Naive thymus-derived CD4-positive, alpha-beta T cell (primary cell): ENCODE measurements at places on chromosomes 2 and 18. TPM values are rescaled to one million over a fixed set of nuclear protein-coding genes. Genes with fewer than 3 reads are reported as not detected.

Gene RAMP1
- not detected for total RNA-seq

DNA sequence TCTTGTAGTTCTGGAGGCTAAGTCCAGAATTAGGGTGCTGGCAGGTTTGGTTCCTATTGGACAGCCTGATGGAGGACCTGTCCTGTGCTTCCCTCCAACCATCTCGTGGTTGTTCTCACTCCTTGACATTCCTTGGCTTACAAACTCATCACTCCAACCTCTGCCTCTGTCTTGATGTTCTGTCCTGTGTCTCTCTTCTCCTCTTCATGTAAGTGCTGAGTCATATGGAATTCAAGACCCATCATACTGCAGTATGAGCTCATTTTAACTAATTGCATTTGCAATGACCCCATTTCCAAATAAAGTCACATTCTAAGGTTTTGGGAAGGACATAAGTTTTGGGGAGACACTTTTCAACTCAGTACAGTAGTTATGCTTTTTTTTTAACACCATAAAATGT is 374.7 kb downstream of the TRIB2 start:
- H3K36me3 ChIP-seq, result no peaks in the 10 kb centered on the region
- no peak overlapping the region for H3K27ac ChIP-seq
- no peak for DNase-seq
- H3K4me3 ChIP-seq, result no peak overlapping the region

DNA sequence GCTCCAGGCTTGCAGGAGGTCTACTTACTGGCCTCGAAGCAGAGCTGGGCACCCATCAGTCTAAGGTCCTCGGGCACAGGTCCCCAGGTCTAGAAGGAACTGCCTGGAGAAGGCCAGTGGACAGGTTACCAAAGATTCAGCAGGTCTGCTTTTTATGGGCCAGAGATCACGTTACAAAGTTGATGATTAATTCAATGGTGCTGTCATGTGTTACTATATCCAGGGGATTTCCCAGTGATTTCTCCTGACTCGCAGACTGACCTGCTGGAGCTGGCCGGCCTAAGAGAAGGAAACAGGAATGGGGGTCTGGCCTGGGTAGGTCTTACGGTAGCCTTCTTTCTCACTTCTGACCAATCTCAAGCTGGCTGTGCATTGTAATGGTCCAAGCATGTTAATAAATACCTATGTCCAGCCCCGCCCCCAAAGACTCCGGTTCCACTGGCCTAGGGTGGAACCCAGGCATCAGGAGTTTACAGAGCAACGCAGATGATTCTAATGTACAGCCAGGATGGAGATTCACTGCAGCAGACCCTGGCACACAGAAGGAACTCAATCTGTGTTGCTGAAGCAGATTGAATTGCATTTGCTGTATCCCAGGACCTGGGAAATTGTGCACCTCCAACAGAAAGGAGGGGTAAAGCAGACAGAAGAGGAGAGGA is at the start of gene NEURL3:
Gene NEURL3, minus strand, starts transcription at position 127 of the 659 bp plus-strand sequence. Its CDS starts 71 bp downstream, at position 56.
- H3K4me3 ChIP-seq, result no peak within 1 kb of the TSS
- peaks cover 3% of the 10 kb centered on the region for H3K4me1 ChIP-seq
- no peak within 1 kb of the TSS for H3K27ac ChIP-seq
- no peaks in the 10 kb centered on the region for H3K36me3 ChIP-seq

- no peak overlapping the region for H3K4me3 ChIP-seq
- H3K27me3 ChIP-seq, result no peaks in the 10 kb centered on the region
- no peak for DNase-seq
- no peaks in the 10 kb centered on the region for H3K4me1 ChIP-seq
- H3K36me3 ChIP-seq, result no peaks in the 10 kb centered on the region
Measured at GRCh38 chr2:100281521-100282438, 40.5 kb downstream of the LONRF2 start.

DNA sequence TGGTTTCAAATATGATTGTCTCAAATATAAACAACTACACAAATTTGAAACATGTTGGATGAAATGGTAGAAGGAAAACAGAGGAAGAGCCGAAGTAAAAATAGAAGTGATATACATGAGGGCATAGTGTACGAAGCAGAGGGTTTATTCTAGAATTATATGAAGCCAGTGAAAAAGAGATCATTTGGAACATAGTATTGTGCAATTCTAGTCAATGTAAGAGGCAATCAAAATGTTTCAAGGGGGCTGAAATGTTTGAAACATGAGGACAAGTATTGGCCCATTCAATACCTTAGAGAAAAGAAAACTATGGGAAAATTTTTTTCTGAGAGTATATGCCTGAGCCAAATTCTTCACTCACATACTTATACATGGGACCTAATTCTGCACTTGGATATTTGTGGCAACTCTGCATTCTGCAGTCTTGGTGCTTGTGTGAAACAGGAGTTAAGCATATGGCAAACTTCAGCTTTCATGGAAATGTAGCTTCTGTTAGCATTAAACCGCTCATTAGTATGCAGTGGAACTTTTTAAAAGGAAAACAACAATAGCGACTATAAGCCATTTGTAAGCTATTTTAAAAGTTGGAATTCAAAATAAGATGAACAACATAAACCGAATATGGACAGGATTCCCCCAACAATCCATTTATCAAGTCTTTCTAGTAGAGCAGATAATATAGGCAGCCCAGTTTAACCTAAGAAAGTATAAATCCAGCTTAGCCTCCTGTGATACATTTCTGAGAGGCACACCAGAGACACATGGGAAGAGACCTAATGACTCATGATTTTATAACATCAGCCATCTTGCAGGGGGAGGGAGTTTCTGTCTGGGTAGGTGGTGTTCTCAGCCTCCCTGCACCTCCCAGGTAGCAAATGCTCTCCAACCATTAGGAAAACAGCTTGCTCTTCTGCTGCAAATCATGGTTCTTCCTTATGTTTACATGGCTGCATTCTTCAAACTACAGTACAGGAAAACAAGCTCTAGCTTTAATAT is 197.8 kb downstream of the PAX3 start:
- no peaks in the 10 kb centered on the region for H3K27me3 ChIP-seq
- no peak overlapping the region for H3K27ac ChIP-seq
- no peaks in the 10 kb centered on the region for H3K36me3 ChIP-seq
- no peak for DNase-seq
- H3K4me3 ChIP-seq, result no peak overlapping the region
- no peaks in the 10 kb centered on the region for H3K4me1 ChIP-seq
